ENCODE measurements at places on chromosomes 3 and 15. TPM values are rescaled to one million over a fixed set of nuclear protein-coding genes. Genes with fewer than 3 reads are reported as not detected.

The ROPN1 gene
- not detected for total RNA-seq

DNA sequence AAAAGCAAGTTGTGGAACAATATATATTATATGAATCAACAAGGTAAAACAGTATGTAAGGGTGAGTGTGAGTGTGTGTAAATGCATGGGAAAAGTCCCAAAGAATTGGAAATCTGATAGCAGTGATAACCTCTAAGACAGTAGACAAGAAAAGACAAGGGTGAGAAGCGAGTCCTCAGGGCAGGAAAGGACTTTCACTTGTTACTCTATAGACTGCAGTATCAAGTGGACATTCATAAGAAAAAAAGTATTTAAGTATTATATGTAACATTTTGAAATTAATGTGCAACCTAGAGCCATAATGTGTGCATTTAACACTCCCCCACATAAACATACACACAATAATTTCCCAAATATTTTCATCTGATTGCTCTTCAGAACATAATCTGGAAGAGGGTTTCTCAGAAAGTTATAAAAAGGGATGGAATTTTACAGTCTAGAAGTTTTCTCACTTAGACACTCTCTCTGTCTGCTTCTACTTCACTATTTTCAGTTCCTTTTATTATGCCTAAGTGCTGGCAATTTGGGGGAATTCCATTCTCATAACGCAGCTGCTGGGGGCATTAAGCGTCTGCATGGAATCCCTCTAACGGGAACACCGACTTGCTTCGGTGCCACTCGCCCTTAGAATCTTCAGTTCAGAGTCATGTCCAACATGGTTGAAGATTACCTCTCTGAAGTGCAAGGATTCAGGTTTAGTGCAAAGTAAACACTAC lies 50.0 kb upstream of the CDIN1 start:
- DNase-seq, result no peak

DNA sequence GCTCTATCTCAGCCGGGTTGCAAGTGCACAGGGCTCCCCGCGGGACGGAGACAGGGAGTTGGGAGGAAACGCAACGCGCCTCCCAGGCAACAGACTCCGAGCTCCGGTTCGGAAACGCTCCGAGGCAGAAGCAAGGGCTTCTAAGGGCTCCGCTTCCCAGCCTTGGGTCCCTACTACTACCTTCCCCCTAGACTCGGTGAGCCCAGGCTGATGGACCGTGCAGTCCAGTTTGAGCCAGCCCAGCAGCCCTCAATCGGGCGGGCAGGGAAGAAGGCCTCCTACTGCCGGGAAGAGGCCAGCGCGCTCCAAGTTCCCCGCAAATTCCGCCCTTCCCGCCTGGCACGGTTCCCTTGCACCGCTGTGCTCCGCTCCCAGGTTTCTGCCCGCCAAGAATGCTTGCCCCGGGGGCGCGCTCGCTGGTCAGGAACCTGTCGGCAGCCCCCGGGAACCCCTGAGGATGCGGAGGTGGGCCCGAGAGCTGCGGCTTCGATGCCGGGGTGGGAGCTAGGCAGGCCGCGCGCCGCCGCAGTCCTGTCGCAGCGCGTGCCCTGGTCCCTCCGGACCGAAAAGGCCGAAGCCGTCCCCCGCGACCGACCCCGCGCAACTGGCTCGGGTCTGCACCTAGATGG lies 728 bp downstream of the TRANK1 start:
- DNase-seq, result peak; percentile 62

The USP3 gene
- total RNA-seq, result 63.8 TPM

The SV2B gene
- total RNA-seq, result 0.26 TPM

The SERINC4 gene
- 0.28 TPM for total RNA-seq

DNA sequence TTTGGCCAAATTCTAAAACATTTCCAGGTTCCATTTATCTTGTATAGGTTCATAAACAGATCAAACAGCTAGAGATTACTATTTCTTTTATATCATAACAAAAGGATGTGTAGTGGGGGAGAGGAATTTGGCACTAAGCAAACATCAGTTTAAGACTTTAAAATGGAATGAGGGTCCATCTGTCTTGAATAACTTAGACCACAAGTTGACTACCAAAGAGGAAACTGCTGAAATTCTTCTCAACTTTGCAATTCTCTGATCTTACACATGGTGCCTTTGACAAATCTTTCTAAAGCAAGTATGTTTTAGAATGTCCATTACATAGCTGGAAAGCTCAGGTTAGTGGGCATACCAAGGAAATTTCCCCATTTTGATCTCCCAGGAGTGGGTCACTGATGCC lies 140.5 kb upstream of the ADAMTS9 start:
- DNase-seq, result no peak

GRCh38 chr15:94028809-94029208 lies 202.6 kb upstream of the MCTP2 start:
- no peak for DNase-seq

DNA sequence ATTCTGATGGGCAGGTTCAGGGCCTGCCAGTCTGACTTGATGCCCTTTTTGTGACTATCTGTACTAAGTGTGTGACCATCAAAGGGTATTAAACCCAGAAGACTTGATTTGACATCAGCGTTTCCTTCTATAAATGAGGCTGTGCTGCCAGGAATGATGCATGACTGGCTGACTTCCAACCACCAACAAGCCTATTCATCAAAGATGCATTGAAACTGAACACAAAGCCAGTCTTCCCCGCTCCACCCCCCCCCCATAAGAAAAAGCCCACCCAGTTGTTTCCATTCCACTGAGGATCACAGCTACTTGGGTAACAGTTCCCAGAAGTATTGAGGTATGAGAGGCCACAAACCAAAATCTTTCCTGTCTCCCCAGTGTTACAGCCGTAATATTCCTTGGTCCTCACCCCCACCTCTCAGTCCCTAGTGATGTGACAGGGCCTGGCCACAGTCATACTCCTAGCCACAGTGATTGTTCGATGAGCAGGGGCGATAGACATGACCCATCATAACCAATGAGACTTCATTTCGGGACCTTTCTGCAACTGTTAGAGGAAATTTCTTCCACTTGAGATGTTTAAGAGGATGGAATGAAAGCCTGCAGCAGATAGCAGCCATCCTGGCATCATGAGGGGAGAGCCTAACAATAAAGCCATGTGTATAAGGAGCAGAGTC lies 22.6 kb downstream of the SH3BP5 start:
- no peak for DNase-seq

DNA sequence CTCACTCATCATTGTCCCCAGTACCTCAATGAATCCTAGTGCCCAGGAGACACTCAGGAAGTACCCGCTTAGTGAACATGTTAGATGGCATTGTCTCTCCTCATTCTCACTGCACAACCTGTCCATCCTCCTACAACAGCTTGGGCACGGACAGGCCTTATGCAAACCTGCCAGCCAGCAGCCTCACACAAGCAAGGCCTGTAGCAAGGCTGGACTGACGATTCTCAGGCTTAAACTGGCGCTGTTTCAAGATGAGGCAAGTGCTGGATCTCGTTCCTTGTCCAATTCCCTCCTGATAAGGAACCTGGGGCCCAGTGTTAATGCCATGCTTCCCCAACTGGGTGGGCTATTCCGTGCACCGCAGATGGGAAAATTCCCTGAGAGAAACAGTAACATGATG lies 59.0 kb downstream of the CDCP1 start:
- peak; percentile 35 for DNase-seq

DNA sequence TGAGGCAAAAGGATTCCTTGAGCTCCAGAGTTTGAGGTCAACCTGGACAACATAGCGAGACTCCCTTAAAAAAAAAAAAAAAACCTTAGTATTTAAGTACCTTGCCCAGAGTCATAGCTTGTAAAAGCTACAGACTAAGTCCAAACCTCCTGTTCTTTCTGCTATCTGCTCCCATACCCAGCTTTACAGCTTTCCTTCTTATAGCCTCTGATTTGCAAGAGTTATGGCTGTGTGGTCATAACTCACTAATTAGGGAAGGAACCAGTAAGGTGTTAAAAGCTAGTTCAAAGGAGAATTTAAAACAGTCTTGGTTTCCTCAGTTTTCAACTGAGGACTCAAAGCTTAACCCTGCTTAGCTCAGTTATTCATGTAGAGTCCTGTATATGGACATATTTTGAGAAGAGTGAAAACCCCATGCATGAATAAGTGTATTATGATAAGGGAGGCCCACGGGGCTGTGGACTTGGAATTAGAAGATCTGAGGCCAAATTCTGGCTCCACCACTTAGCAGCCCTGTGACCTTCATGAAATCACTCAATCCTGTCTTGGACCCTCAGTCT lies 135.5 kb upstream of the SMAD3 start:
- DNase-seq, result no peak

GRCh38 chr3:116863822-116864589 lies 154.4 kb downstream of the TUSC7 start:
- no peak for DNase-seq

The SAMMSON gene
- total RNA-seq, result not detected

The EPB42 gene
- not detected for total RNA-seq

DNA sequence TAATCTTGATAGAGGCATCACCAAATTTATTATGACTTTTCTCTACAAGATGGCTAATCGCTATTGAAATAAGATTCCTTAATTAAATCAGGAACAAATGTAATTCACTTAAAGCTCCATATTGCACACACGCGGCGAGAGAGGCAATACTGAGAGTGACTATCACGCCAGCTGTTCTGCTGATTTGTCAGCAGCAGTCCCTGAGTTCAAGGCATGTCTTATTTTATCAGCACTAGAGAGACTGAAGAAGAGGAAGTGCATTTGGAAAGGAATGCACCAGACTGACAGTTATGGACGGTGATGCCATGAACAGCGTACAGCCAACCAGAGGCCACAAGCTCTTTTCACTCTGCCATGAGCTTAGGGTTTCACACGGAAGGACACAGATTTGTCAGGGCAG lies 83.6 kb upstream of the SLCO3A1 start:
- DNase-seq, result no peak

- no peak for DNase-seq
Measured at GRCh38 chr15:57728436-57728835, 21.9 kb downstream of the POLR2M start.

The MORC1 gene
- not detected for total RNA-seq

GRCh38 chr3:191137708-191138107 lies 61.3 kb upstream of the OSTN start:
- DNase-seq, result no peak

DNA sequence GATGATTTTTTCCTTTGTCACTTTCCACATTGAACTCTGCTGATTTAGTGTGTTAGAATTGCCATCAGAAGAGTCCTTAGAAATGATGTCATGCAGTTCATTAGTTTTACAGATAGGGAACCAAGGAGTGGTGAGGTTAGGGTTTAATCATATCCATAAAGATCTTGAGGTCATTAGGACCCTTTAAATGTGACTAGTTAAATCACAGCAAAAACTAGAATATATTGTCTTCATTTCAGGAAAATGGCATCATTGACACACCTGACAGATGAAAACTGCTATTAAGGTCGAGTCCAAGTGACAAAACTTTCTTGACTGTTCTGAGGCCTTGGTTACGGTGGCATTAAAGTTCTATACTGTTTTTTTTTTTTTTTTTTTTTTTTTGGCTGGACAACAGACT lies 50.5 kb downstream of the MBNL1 start:
- no peak for DNase-seq

The UNC13C gene
- total RNA-seq, result 16.8 TPM

GRCh38 chr3:119359476-119360326 lies 65.5 kb downstream of the ARHGAP31 start:
- no peak for DNase-seq

DNA sequence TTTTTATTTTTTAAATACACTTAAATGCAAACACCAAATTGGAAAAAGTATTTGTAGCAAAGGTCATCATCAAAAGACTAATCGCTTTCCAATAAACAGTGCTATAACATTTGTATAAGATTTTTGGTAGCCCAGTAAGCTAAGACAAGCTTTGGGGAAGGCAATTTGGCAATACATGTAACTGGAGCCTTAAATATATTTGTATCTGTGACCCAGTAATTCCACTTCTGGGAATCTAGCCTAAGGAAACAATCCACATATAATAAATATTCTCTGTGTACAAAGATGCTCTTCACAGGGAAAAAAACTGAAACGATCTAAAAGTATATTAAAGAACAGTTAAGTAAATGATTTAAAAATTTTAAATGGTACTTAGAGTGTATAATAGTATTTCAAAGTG lies 65.5 kb upstream of the TJP1 start:
- no peak for DNase-seq

- no peak for DNase-seq
Measured at GRCh38 chr15:63969652-63970421, 76.4 kb downstream of the DAPK2 start.

The HCN4 gene
- not detected for total RNA-seq

The CLRN1 gene
- not detected for total RNA-seq

DNA sequence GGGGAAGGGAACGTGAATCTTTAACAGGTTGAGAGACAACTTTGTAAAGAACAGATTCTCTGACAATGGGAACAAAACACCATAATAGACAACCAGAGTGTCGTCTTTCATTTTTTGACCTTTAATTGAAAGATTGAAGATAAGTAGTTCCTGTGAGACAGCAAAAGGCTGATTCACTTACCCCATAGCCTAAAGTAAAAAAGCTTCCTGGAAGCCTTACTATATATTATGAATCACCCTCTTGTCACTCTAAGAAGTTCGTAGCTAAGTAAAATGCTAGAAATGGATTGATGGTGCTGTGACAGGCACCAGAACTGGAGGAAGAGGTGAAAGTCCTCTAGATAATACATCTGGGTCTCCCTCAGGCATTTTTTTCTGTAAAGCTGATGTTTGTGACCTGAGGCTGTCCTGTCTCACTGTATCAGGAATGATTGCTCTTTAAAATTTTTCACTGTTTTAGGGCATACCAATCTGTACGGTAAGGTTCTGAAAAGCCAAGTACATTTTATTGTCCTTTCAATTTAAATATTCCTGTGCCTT lies 824.6 kb upstream of the SEMA6D start:
- no peak for DNase-seq

DNA sequence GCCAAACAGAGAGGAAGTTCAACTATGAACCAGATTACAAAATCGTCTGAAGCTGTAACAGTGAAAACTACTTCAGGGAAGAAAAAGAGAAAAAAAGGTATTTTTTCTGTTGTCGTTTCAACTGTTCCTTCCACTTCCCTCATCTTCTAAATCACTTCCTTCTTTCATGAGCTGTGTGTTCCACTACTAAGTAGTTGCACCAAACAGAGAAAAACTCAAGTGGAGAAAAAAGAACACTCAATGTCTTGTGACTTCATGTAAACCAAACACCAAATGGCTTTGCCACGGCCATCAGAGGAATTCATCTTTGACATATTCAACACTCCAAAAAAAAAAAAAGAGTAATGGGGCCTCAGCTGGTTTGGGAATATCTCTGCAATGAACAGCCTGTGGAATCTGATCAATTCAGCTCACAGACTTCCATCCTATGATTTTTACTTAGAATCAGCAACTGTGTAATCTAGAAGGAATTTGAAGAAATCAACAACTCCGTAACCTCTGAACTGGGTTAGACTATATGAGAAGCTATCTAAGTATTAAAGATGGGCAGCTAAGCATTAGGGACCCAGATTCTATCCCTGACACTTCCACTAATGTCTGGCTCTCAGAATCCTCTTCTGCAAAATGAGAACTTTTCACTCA lies 47.5 kb upstream of the RNF7 start:
- no peak for DNase-seq

All from uterus (tissue), 4 donors.